ENCODE measurements at places on chromosomes 11 and 22.

- DNase-seq = no peak
These were observed 45.6 kb downstream of the TPCN2 start for GRCh38 chr11:69094111-69094914.

GRCh38 chr11:124150684-124151083, 32.5 kb upstream of the OR10D3 start:
- DNase-seq = no peak

DNA sequence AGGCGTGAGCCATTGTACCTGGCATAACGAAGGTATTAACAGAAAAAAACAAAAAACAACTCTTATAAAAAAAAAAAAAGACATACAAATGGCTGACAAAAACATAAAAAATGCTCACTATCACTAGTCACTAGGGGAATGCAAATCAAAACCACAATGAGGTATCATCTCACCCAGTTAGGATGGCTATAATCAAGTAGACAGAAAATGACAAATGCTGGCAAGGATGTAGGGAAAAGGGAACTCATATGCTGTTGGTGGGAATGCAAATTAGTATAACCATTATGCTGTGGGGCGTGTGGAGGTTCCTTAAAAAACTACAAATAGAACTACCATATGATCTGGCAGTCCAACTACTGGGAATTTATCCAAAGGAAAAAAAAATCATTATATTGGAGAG, 17.0 kb downstream of the THY1 start:
- no peak for DNase-seq

GRCh38 chr11:75558939-75559843, 2.9 kb upstream of the SERPINH1 start:
- DNase-seq = no peak

DNA sequence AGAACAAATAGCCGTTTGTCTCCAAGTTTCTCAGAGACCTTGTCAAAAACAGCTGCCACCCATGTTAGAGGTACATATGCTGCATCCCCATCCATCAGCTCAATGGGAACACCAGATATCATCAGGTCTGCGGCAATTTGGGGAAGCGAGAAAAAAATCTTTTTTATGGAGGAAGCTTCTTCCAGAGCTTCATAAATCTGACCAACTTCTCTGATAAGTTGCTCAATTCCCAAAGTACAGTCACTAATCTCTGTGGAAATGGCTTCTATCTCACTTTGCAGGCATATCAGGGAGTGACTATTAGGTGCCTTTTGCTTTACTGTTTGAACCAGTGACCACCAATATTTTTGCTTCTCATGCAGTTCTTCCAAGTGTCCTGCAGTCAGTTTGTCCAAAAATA, 34.3 kb upstream of the MRPL17 start:
- no peak for DNase-seq

DNA sequence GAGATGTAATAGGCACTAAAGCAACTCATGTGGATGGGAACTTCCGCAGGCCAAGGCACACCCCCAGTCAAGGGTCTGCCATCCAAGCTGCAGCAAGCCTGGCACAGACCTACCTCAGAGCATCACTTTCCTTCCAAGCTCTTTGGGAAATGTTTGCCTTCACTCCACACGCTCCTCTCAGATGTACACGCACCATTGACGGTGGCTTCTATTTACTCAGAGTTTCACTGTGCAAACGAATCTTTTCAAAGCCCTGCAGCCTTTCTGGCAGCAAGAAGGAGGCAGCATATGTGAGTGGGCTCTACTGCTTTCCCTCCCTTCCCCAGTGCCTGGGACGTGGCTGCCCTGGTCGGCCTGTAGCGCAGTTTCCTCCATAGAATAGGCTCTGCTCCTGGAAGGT, 60.9 kb upstream of the USP47 start:
- DNase-seq = no peak
